ENCODE measurements at places on chromosomes 4 and X. TPM values are rescaled to one million over a fixed set of nuclear protein-coding genes. Genes with fewer than 3 reads are reported as not detected.

GLOD5 gene
- total RNA-seq, result not detected

PRRG3 gene
- not detected for total RNA-seq

TRIM2 gene
- 0.89 TPM for total RNA-seq

BEND4 gene
- total RNA-seq, result 0.01 TPM

GATA1 gene
- not detected for total RNA-seq
